ENCODE measurements at places on chromosomes 4 and X.

- DNase-seq: no peak
Measured at GRCh38 chrX:78548012-78548411, 111.1 kb downstream of the RTL3 start.

GRCh38 chr4:89797117-89797516 lies 39.8 kb downstream of the SNCA start:
- DNase-seq: no peak

DNA sequence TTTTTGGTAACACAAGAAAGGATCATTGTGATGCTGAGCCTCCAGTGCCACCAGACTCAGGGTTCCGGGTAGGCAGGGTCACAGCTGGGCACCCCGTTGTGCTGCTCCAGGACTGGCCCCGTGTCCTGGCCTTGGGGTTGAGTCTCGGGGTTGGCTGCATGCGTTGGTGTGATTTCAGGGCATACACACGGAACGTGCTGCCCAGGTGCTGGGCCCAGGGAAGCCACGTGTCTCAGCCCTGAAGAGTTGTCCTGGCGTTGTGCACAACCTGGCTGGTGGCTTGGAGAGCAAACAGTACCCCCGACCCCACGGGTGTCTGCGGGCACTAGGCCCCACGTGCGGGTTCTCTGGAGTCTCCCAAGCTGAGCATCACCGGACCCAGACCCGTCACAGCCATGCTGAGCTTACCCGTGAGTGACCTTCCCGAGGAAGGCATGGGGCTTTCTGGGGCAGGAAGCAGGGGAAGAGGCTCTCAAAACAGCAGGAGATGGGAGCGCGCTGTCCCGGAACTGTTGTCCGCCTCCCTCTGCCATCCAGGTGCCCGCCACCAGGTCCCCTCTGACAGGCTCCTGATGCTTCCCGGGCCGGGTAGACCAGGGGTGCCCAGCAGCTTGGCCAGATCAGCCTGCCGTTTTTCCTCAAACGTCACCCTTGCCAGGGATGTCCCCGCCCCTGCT lies 66.1 kb upstream of the ENPP6 start:
- DNase-seq: no peak

DNA sequence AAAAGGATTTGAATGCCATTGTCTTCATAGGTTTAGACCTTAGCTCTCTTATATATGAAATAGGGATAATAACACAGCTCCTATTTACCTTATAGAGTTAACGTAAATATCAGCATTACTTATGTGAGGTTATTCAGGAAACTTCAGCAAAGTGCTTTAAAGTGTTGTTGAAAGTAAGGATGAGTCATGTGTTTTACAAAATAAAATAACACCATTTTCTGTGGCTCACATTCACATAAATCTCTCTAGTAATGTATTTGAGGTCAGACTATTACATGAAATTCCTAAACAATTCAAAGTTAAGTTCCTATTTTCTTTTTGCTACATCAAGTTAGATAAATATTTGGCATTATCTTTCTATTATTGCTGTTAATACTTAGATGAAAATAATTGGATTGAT lies 2.9 kb downstream of the GNRHR start:
- DNase-seq: no peak

DNA sequence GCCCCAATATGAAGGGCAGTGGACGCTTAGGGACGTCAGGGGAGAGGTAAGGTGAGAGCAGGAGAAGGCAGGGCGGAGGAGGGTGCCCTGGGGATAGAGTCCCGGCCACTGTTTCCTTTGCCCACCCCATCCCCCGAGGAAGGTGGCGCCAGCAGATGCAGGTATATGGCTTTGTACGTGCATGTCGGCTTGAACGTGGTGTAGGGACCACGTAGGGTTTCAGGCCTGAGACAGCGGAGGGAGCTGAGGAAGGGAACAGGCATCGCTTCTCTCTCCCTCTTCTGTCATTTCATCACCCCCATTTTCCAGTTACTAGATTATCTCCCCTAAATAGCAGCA lies 97.9 kb downstream of the PHKA2 start:
- no peak for DNase-seq
